ENCODE measurements at places on chromosomes 2 and 18.

DNA sequence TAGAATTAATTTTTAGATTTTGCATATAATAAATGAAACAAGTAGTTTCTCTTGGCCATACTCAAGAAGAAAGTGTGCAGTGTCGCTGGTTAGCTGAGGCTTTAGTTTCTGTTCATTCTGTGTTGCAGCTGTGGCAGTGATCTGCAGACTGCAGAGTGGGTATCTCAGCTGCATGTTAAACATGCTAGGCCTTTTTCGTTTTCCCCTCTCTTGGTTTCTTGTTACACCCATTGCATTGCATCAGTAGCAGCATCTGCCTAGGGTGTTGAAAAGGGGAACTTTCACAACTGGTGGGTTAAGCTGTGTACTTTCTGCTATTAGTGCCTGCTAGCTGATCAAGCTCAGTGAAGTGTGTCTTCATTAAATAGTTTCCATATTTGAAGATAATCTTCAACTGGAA lies 51.3 kb downstream of the ACSL3 start:
- DNase-seq, result no peak

DNA sequence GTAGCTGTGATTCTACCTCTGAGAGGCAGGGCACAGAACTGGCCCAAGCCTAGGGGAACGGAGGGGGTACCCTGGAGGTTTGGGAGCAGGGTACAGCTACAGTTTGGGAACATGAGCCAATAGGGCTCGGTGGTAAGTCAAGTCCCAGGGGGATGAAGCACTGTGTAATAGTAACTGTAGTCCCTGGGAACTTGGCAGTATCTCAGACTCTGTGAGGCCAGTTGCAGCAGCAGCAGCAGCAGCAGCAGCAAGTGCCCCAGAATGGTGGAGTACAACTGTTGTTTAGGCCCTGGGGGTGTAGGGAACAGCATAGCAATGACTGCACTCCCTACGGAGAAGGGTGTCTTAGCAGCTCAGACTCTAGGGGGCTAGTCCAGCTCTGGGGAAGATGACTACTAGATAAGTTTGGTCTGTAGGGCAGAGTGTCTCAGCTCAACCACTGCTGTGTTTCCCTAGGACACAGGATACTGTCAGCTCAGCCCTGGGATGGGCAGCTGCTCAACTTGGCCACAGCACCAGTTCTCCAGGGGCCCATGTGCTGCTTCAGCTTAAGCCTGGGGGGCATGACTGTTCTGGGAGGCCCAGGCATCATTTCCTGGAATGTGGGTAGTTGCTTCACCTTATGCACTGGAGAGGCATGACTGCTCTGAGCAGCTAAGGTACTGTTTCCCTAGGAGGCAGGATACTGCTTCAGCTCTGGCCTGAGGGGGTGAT lies 20.5 kb downstream of the CARF start:
- DNase-seq, result no peak

DNA sequence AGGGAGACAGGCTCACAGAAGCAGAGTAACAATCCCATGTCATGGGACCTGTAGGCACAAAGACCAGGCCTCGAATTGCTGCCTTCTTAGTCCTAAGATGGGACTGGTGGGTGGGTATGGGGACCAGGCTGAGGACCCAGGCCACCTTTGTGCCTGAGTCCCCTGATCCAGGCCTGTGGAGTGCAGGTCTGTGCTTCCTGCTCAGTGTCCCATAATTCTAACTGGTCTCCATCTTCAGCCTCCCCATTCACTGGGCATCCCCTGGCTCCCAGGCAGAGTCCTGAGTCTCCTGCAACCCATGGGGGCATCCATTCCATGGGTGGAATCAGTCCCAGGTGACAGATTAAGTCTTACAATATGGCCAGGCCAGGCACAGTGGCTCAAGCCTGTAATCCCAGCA lies 83.9 kb downstream of the SMAD7 start:
- DNase-seq, result no peak

- DNase-seq, result no peak
These were observed 300.4 kb upstream of the NT5C1B start for GRCh38 chr2:18889565-18890332.

DNA sequence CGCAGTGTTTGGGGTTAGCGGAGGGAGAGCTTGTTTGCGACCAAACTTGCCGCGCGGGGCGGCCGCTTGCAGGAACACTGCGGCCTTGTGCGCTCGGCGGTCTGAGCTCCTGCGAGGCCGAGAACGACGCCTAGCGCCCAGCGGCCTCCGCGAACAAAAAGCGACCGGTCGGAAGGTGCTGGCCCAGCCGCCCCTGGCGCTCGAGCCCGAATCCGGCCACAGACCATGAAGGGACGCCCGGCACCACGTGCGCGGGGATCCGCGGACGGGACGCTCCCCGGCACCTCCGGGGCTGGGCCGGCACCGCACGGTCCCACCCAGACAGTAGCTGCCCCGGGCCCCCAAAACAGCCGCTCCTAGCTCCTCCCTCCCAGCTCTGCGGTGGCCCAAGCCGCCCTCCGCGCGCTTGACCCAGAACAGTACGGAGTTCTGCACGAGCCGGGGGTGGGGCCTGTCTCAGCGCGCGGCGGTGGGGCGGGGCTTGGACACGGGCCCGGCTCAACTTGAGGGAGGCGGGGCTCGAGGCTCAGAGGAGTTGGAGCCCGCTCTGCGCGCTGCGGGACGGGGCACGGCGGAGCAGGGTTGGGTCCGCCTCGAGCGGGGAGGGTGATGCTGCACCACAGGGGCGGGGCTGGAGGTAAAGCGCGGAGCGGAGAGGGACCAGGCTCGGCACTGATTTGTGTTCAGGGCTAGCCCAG lies 664 bp upstream of the IMPA2 start:
- peak; percentile 89 for DNase-seq

GRCh38 chr2:183740241-183740640 lies 616.0 kb downstream of the NUP35 start:
- DNase-seq, result no peak
